ENCODE measurements at places on chromosomes 1 and 21.

GRCh38 chr1:84883286-84883685 is 9.7 kb downstream of the LPAR3 start:
- DNase-seq = no peak

DNA sequence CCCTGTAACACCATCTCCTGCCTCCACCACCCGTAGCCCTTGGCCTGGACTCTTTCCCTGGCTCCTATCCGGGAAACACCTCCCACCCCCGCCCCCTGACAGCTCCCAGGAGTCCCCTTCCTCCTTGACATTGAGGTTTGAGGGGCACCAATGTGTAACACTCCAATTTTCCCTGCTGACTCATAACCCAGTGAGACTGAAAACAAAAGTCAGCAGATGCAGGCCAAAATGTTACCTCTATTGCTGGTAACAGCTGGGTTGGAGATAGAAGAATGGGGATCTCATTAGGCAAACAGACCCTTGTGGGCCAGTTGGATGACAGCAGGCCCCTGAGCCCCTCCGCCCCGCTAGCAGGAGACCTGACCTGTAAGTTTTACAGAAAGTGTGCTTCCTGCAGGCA is 237.2 kb downstream of the KAZN start:
- DNase-seq = no peak

DNA sequence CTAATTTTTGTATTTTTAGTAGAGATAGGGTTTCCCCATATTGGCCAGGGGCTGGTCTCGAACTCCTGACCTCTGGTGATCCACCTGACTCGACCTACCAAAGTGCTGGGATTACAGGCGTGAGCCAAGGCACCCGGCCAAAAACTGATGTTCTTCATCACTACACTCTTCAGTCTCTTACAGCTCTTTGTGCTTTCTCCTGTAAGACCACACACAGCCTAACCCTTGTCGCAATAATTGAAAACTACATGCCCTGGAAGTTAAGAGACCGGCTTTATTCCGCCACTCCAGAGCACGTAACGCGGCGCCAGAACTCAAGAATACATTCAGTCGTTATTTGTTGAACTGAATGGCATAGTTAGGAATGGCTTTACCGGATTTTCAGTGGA is 552 bp downstream of the GPATCH4 start:
- DNase-seq = no peak

DNA sequence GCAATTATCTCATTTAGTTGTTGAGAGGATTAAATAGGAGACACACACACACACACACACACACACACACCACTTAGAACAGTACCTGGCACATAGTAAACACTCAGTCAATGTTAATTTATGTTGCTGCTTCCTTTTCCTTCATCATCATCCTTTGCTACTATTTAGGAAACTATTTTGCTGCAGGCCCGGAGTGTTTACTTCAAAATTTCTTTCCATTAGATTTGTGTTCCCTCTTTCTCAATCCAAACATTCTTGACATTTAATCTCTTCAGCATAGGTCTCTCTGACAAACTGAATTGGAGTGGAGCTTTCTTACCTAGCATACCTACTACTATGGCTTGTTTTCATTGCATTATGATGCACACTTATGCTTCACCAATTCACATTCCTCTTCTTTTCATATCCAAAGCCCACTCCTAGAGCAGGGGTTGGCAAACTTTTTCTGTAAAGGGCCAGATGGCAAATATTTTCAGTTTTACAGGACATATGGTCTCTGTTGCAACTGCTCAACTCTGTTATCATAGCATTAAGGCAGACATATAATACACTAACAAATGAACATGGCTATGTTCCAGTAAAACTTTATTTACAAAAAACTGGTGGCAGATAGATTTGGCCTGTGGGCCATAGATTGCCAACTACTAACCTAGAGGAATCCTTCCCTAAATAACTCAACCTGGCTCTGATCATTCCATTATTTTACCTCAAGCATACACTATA is 49.5 kb downstream of the SCMH1 start:
- peak; percentile 26 for DNase-seq

DNA sequence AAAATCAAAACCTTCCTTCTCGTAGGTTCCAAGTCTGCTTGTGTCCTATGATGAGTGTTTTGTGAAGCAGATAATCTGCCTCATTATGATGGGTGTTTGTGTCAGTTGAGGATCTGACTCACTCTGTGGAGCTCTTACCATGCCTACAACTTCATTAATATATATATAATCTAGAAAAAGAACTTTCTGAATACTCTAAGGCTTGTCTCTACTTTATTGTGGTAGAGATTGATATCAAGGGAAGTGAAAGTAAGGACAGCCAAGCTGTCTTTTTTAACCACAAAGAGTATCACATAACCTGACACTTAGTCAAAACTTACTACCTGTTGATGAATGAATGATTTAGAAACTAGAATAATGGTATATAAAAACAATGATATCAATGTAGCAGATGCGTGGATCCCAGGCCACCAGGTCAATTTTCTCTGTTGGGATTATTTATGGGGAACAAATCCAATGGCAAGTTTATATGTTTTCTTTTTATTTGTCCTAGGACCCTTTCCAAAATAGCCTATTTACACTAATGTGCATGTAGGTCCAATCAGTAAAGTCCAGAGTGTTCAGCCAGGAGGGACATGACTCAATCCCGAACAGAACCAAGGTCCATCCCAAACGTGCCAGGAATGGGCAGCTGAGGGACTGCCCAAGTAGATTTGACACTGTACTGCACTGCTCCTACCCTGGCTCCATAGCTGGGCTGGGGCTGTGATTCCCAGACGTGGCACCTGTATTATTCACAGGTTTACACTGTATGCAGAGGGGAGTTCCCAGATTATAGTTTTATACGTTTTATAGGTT is 182.3 kb upstream of the GREM2 start:
- no peak for DNase-seq

GRCh38 chr1:236638945-236639344 is 34.6 kb upstream of the HEATR1 start:
- no peak for DNase-seq

Measured in fibroblast of skin of abdomen (primary cell).